ENCODE measurements at places on chromosomes 16 and 17. TPM values are rescaled to one million over a fixed set of nuclear protein-coding genes. Genes with fewer than 3 reads are reported as not detected.

DNA sequence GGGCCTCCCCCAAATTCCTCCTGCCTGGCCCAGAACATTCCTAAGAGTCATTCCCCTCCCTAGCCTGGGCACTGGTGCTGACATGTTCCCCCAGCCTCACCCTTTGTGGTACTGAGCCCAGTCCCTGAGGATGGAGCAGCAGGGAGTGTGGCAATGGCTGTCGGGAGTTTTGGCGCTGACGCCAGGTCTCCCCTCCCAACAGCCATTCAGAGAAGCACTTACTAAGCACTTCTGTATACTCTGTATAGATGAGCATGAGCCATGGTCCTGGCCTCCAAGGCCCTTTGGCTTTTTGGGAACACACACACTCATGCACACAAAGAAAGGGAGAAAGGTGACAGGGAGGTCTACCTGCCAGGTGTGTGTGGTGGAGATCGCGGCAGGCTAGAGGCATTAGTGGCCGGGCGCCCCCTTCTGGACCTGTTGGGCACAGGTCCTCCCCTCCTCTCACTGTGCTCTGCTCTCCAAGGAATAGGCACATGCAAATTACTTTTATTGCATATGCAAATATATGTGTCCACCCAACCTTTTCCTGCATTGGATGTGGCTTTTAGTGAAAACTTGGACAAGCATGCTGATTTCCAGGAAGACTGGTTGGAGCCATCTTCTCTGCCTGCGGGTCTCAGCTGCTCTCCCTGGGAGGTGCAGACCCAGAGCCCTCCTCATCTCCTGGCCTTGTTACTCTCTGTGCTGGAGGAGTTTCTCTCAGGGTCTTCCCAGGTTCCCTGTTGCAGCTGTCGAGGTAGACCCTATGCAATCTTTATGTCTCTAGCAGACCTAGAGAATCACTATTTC, 17.4 kb upstream of the C17orf107 start:
- peak; percentile 74 for DNase-seq

GRCh38 chr17:13638855-13639458, 37.2 kb upstream of the HS3ST3A1 start:
- no peak for DNase-seq

GRCh38 chr17:72445055-72445991, 324.5 kb downstream of the SOX9 start:
- DNase-seq, result no peak

C16orf87 gene
- total RNA-seq, result 4.4 TPM

RNF112 gene
- total RNA-seq, result 0.23 TPM

CA5A gene
- 12.3 TPM for total RNA-seq

- no peak for DNase-seq
Observed at GRCh38 chr16:31331807-31332301, 23.1 kb upstream of the ITGAX start.

DNA sequence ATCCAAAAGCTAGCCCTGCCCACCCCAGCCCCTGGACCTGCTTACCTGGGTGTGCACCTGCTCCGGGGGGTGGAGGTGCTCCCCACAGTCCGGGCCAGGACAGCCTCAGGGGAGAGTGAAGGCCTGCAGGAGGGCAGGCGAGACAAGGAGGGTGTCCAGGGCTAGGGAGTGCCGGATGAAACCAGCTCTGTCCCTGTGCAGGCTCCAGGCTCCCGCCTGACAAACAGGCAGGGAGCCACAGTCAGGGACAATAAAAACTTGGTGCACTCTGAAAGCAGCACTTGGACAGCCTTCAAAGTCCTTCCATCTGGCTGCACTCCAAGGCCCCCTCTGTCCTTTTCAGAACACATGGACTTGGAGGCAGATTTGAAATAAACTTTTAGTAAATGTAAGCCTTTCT, 3.9 kb downstream of the PAQR4 start:
- no peak for DNase-seq

GRCh38 chr17:56011406-56012131, 141.7 kb upstream of the ANKFN1 start:
- DNase-seq, result no peak

- no peak for DNase-seq
Observed at GRCh38 chr16:13480801-13481200, 439.2 kb upstream of the ERCC4 start.

GRCh38 chr16:4693956-4694641, 737 bp downstream of the NUDT16L1 start:
- DNase-seq, result no peak

DNA sequence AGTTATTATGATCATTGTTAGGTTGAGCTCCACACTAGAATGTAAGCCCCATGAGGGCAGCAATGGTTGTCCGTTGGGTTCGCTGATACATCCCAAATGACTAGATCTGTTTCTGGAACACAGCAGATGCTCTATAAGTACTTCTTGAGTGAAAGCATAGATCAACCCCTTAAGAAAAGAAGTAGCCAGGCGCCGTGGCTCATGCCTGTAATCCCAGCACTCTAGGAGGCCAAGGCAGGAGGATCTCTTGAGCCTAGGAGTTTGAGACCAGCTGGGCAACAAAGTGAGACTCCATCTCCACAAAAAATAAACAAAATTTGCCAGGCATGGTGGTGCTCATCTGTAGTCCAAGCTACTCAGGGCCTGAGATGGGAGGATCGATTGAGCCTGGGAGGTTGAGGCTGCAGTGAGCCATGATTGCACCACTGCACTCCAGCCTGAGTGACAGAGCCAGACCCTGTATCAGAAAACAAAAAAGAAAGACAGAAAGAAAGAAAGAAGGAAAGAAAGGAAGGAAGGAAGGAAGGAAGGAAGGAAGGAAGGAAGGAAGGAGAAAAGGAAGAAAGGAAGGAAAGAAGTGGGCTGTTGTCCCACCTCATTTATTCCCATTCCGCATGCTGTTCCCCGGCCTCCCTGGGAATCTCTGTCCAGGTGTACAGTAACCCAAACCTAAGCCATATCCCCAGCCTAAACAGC, 54.4 kb upstream of the RPL38 start:
- DNase-seq, result peak; percentile 2

PLCD3 gene
- 2.3 TPM for total RNA-seq

DNA sequence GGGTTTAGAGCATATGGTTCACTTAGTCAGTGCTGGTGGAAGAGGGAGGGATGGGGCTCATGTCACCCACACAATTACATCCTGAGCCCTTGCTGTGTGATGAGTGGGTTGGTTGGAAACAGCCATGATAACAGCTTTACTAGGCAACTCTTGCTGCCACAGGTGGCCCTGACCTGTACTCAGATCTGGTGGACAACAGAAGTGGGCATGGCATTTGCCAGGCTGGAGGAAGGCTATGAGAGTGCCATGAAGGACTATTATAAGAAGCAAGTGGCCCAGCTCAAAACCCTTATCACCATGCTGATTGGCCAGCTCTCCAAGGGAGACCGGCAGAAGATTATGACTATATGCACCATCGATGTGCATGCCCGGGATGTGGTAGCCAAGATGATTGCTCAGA, 105.8 kb downstream of the DNAH9 start:
- DNase-seq, result no peak

- no peak for DNase-seq
Observed at GRCh38 chr17:3907483-3908216, 8.6 kb downstream of the P2RX1 start.

DNA sequence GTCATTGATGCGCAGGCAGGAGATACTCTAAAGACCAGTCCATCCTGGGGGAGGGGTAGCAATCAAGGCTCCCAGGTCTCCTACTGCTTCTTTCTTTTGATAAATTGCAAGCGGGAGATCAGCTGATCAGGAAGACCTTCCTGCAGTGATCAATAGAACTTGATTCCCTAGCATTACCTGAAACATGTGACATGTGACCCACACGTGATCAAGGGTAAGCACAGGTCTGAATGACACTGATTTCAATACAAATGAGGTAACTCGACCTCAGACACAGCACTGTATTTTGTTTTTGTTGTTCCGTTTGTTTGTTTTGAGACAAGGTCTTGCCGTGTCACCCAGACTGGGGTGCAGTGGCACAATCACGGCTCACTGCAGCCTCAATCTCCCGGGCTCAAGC, 39.6 kb upstream of the MLYCD start:
- DNase-seq, result no peak

DNA sequence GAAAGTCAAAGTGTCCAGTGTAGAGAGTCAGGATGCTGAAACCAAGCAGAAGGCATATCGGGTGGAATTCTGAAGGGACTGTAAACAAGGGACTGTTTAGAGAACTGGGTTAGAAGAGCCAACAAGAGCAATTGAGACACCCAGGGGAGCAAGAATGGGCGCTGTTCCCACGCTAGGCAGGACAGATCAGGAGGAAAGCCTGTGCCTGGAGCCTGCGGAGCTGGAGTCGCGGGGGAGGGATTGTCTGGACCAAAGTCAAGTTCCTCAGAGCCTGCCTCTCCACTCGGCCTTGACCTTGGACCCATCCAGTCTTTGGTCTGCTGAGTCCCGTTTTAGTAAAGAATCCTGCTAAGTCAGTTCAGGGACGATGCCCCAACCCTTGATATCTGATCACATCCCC, 14.7 kb upstream of the KLHL36 start:
- no peak for DNase-seq

GRCh38 chr17:77437017-77437416, 296.2 kb downstream of the SEC14L1 start:
- DNase-seq, result no peak

- DNase-seq, result no peak
Observed at GRCh38 chr17:39225959-39226683, 376 bp upstream of the STAC2 start.

GRCh38 chr17:19730843-19731242, 14.5 kb upstream of the SLC47A2 start:
- DNase-seq, result no peak

GRCh38 chr17:43353393-43353792, 45.4 kb upstream of the ARL4D start:
- DNase-seq, result no peak

DNA sequence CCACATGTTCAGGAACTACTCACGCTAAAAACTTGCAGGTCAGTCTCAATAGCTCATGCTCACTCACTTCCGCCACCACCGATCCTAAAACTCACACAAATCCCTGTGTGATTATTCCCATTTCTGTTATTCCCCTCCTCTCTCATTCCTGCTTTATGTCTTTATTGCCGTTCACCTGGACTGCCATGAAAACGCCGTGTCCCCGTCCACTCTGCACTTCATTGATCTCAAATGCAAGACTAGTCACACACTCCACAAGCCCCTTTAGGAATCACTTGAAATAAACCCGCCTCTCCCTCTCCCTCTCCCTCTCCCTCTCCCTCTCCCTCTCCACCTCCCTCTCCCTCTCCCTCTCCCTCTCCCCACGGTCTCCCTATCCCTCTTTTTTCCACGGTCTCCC, 78.0 kb downstream of the AXIN2 start:
- DNase-seq, result no peak

GRCh38 chr16:1461146-1461545, 13.7 kb downstream of the CLCN7 start:
- no peak for DNase-seq

RSKR gene
- 14.5 TPM for total RNA-seq

SLC52A1 gene
- total RNA-seq, result 0.28 TPM

DNA sequence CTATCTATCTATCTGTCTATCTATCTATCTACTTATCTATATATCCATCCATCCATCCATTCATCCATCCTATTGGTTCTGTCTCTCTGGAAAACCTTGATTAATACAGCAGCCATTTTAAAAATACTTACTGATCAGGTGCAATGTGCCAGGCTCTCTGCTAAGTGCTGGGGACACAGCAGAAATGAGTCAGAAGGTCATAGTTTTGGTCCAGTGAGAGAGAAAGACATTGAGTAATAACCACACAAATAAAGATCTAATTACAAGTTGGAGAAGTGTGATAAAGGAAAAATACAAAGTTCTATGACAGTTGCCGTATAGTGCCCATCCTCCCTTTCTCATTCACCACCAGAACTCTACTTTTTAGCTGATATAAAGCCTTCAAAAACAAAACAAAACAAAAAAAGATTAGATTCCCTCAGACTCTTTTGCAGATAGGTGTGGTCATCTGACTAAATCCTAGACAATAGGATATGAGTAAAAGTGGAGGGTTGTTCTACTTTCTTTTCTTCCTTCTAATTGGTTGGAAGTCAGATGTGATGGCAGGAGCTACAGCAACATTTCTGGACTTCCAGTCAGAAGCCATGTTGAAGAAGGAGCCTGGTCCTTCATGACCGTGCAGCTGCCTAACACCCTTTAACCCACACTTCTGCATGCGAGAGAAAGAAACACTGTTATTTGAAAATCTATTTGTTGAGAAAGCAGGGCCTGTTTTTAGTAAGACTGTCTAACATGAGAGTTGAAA, 72.0 kb upstream of the TOX3 start:
- DNase-seq, result no peak

DNA sequence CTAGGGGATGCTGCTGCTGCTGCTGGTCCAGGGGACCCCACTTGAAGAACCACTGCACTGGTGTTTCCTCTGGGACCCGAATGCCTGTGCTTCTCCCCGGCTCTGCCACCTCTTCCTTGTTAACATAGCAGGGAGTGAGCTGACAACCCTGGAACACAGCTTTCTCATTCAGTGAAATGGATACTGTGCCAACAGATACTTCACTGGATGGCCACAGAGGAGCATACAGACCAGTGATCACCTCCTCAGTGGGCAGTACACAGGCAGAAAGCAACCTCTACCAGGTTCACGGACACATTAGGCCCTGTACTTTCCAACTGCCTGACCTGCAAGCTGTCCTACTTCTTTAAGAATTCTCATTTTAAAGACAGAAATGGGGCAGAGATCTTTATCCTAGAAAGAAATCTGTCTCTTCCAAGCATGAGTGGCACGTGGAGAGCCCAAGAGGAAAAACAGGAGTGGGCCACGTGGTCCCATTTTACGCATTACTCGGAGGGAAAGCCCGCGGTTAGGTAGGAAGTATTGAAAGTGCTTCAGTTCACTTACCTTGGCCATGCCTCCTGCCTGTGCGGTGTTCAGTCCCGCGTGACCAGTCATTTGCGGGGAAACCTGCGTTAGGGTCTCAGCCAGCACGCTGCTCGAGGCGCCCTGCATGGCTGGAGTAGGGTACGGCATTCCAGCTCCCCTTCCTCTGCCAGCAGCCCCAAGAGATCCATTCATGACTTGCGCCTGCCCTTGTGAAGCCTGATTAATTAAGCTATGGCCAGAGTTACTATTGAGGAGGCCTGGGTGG, 30.6 kb downstream of the CREBBP start:
- no peak for DNase-seq

RDM1 gene
- total RNA-seq, result not detected

DNA sequence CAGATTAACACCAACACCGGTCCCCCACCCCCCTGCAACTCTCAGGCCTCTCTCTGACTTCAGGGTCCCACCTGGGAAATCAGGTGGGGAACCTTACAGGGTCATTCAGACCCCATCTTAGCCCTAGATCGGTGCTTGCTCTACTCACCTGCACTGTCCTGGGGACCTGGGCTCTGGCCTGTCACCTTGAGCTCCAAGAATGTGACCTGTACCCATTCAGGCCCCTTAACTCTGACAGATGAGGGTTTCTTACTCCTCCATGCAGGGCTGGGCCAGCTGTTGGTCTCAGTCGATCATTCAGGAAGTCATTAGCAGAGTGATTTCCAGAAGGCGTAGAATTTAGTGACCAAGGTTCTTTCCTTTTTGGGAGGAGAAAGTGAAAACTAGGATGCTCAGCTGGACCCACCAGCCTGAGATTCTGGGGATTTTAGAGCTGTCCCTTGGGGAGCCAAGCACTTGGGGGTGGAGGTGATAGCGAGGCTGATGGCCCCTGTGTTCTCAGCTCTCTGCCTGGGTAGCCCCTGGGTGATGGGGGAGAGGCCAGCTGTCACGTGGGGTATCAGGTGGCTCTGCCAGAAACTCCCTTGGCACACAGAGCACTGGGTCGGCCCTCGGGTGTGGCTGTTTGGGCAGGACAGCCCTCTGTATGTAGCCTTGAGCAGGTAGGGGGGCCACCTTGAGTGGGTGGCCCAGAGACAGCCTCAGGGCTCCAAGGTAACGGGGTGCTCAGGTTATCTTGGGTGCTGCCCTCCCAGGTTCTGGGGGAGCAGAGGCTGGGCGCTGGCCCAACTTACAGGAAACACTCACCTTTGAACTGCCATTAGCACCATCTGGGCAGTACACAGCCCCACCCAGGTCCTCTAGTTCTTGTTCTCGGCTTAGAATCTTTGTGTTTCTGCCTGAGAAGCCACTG, 724 bp downstream of the MVP start:
- no peak for DNase-seq

Data from liver (tissue), 10 donors.